ENCODE measurements at places on chromosomes 5 and 9. TPM values are rescaled to one million over a fixed set of nuclear protein-coding genes. Genes with fewer than 3 reads are reported as not detected.

LCN1 gene
- total RNA-seq, result not detected

DNA sequence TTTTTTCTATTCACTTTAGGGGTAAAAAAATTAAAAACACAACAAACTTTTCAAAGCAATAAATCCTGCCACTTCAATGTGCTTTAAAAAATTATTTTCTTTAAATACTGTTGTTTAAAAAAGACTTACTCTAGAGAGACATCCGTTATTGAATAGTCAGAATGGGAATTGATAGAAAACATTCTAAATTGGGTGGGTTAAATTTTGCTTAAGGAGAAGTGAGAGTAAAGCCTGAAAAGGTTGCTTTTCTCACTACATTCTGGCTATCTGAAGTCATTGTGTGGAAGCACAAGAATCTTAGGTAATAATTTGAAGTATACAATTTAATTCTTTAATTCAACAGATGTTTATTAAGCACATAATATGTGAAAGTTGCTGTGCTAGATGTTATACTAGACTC is 509.3 kb downstream of the NR2F1-AS1 start:
- DNase-seq, result no peak

- peak; percentile 53 for DNase-seq
These were observed 24.9 kb downstream of the PITX1 start for GRCh38 chr5:135008981-135009735.

PCDHGA2 gene
- 2.5 TPM for total RNA-seq

ACO1 gene
- 32.9 TPM for total RNA-seq

SHOC1 gene
- total RNA-seq, result not detected

DNA sequence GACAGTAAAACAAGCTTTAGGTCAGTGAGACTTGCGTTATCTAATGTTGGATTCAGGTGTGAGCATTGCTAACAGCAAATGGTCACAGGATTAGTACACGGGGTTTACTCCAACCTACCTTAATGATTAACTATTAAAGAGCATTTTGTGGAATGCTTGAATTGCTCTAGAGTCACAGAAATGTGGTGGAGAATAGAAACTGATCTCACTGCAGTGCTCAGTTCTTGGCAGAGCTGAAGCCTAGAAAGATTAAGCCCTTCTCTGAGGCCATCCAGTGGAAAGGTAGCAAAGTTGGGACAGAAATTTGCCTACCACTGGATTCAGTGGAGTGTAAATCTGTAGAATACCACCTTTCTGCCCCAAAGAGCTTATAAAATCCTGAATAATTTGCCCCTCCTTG is 60.9 kb downstream of the ICE1 start:
- DNase-seq, result no peak

EPB41L4A gene
- 35.2 TPM for total RNA-seq

DNA sequence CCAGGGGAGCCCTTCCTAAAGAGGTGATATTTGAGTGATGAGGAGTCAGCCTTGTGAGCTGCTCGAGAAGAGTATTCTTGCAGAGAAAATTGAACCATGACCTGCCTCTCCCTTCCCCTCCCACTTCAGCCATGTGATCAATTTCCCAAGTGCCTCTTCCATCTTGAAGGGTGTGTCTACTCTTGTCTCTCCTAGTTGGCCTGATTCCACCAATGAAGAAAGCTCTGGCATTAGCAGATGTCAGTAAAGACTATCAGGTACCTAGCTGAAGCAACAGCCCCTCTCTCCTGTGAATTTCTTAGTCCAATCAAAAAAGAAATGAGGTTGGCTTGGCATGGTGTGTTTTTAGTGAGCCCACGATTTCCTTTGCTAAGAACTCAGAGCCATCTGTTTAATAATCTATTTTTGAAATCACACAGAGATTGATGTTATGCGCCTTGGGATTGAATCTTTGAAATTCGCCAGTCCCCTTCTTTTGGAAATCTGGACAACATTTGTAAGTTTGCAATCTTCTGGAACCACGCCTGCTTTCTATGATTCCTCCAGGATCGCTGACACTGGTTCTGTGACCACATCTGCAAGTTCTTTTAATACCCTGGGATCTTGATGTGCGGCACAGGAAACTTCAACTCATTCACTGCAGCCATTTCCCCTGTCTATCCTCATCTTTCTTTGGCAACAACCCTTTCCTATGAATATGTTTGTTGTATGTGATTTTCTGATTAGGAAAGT is 404.6 kb downstream of the DMRT2 start:
- no peak for DNase-seq

DNA sequence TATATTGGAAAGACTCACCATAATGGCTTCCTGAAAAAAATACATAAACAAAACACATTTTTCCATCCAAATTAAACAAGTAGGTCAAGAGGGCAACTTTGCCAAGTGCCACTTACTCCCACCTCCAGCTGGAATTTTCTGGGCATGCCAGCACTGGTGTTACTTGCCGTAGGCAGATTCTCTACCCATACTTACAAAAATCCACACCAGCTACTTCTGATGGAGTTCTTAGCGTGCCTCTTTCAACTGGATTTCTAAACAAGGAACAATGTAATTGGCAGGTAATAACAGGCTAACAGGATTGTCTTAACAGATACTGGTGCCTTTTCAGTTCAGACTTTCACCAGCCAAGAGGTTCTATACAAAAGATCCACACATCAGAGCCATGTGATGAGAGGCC is 301.4 kb downstream of the MLLT3 start:
- no peak for DNase-seq

DNA sequence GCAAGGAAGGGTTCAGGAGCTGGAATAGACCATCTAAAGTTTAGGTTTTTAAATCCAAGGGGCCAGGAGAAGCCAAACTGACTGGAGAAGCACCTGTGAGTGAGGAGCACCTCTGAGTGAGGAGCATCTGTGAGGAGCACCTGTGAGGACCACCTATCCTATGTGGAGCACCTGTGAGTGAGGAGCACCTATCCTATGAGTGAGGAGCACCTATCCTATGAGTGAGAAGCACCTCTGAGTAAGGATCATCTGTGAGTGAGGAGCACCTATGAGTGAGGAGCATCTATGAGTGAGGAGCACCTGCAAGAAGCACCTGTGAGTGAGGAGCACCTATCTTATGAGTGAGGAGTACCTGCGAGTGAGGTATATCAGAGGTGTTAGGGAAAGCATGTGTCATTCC is 8.0 kb upstream of the OR1Q1 start:
- no peak for DNase-seq

DNA sequence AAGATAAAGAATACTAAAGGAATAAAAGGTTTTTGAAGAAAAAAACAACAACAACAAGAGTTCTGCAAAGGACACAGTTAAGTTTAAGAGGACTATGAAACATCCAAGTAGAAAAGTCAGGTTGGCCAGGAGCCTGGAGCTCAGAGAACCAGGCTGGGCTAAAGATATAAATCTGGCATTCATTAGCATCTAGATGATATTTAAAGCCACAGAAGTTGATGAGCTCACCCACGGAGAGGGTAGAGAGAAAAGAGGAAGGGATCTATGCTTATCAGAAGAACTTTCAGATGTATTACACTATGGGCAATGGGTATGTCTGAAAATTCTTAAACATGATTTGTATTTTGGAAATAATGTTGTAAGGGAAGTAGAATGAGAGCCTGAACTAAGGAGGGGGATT is 9.9 kb downstream of the MIER3 start:
- DNase-seq, result no peak

Data from upper lobe of right lung (tissue), 1 donor.